ENCODE measurements at places on chromosomes 7 and 10.

DNA sequence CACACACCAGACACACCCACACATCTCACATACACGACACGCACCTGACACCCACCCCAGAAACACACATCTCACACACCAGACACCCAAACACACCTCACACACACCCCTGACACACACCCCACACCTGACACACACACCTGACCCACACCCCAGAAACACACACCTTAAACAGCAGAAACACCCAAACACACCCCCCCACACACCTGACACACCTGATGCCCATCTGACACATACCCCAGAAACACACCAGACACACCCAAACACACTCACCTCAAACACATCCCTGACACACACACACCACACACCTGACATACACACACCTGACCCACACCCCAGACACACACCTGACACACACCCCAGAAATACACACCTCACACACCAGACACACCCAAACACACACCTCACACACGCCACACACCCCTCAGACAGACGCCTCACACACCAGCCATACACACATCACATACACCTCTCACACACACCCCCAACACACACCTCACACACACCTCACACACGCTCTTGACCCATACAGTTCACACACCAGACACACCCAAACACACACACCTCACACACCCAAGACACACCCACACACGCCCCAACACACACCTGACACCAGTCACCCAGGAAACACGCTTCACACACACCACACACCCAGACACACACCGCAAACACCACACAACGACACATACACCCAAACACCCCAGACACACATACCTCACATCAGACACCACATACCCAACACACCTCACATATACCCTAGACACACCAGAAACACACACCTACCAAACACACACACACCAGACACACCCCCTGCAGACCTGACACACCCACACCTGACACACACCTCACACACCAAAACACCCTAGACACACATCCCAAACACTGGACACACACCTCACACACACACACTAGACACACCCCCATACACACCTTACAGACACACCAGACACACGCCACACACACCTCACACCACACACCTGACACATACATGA, 1.7 kb upstream of the CALY start:
- DNase-seq, result no peak

- DNase-seq, result peak; percentile 31
These were observed 133.1 kb downstream of the MAPK8 start for GRCh38 chr10:48439581-48440041.

GRCh38 chr10:59877191-59877671, 29.1 kb downstream of the CCDC6 start:
- peak; percentile 68 for DNase-seq

- DNase-seq, result no peak
These were observed 196.0 kb downstream of the ELAPOR2 start for GRCh38 chr7:86863452-86863851.

GRCh38 chr7:81769891-81770727, at the start of gene HGF:
TSS of gene HGF (minus strand) at chr7:81770047. CDS start at chr7:81769971, 76 bp downstream.
- peak; percentile 81 for DNase-seq

DNA sequence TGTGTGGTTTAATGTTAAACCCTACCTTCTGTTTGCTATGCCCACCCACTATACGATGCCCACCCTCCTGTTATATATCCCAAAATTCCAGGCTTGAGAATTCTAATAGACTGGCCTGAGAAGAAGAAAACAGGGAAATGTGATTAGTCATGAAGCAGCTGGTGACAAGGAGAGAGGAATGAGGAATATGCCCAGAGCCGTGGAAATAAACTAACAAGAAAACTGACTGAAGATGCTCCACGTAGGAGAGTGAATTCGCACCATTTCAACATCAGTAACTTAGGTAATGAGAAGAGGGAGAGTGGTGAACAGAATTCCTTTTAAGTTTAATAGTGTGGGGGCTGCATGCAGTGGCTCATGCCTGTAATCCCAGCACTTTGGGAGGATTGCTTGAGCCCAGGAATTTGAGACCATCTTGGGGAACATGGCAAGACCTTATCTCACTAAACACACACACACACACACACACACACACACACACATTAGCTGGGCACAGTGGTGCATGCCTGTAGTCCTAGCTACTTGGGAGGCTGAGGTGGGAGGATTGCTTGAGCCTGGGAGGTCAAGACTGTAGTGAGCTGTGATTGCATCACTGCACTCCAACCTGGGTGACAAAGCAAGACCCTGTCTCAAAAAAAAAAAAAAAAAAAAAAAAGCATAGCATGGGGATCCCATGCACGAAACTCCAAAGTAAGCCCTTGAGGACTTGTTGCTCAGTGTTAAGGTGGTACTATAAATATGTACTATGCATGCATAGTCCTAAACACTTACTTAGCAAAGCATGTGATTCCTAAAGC, 16.1 kb upstream of the SYPL1 start:
- peak; percentile 57 for DNase-seq

- peak; percentile 48 for DNase-seq
These were observed 189.1 kb upstream of the PRSS1 start for GRCh38 chr7:142560166-142560565.

DNA sequence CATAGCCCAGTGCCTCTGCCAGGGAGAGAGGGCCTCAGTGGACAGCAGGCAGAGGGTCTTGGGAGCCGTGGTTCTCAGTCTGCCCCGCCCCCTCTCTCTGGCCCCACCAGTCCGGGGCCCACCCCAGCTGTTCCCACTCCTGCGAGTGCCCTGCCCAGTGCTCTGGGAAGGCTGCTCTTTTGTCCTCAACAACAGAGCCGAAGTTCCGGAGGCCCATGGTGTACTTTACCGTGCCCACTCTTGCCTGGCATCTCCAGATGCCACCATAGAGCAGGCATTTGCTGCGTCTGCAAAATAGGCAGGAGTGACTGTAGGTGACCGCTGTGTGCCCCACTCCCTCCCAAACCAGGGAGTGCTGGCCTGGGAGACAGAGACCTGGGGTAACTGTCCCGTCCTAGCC, 29.3 kb upstream of the PCBD1 start:
- DNase-seq, result no peak

DNA sequence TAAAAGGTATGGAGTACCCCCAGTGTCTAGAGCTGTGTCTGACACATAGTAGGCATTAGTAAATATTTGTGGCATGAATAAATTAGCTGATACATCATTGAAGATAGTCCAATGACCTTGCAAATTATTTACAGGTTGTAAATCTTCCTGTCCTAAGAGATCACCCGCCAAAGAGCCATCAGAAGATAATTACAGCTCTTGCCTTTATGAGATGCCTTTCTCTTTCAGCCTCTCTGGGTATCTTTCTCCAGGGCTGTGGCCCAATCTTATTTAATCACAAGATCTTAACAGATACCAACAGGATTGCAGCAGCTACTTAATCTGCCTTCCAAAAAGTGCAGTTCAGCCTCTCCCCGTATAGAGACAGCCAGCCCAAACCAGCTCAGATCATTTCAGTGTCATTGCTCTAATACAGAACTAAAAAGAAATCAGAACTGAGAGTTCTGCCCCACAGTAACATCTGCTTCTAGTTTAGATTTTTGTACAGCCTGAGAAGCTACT, 41.5 kb downstream of the MYOF start:
- peak; percentile 65 for DNase-seq

All from GM23248 (cell line).